ENCODE measurements at places on chromosomes 4 and X.

DNA sequence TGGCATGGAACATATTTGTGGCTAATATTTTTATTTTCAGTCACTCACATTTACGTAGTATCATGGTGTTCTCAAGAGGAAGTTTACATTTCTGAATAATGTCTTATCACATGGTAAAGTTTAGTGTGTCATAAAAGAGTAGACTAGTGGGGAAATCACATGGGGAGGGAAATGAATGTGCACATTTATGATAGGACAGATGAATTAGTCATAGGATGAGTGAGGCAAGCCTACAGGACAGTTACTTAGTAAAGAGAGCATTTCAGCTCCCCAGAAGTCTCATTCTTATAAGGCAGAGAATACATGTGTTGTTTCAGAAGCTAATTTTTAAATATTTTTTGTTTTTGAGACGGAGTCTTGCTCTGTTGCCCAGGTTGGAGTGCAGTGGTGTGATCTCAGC is 6.2 kb downstream of the GK start:
- H3K27ac ChIP-seq, result peak overlapping the region; percentile 18
- H3K4me1 ChIP-seq, result peaks cover 8% of the 10 kb centered on the region
- peak; percentile 11 for DNase-seq
- no peaks in the 10 kb centered on the region for H3K27me3 ChIP-seq

DNA sequence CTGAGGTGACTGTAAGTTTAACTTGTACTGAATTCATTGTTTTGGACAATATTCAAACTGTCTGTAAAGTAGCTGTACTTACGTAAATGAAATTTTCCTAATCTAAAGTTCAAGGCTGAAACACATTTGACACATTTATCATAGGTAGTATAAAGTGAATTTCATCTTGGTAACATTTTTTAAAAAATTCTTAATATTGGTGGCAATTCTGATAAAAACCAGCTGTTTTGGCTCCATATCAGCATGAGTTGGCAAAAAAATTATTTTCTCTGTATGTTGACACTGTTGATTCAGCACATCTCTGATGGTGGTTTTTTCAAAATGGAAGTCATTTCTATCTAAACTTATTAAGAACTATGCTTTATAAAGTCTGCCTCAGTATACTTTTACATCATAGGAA is 30.9 kb downstream of the CXorf58 start:
- no peaks in the 10 kb centered on the region for H3K4me1 ChIP-seq
- no peak for DNase-seq
- no peak overlapping the region for H3K4me3 ChIP-seq
- no peaks in the 10 kb centered on the region for H3K36me3 ChIP-seq
- H3K27ac ChIP-seq, result no peak overlapping the region

DNA sequence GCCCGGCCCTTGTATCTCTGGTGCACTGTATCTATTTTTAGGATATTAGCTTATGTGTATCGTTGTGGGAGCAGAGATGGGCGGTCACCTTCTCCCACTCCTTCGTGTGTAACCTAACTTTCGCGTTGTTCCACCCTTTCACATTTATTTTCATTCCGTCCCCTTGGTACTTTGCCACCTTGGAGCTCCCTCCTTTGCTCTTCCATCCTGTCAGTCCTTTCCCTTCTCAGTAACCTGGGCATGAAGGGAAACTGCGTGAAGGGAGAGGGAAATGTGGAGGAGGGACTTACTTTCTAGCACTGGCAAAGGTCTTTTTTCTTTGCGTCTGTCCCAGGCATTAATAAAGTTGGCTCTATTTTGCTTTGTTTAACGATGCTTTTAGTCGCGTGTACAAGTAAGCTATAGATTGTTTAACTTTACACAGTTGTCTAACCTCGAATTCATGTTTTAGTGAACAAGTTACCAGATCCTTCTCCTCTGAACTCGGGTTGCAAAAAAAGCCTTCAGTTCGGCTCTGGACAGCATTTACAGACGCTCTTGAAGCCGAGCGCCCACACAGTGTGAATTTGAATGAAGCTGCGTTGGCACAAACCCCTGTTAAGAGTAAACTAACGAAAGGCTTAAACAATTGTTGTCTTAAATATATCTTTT is 3.9 kb downstream of the PCDH10 start:
- H3K4me1 ChIP-seq, result peaks cover 9% of the 10 kb centered on the region
- no peak for DNase-seq
- peaks cover 56% of the 10 kb centered on the region for H3K27me3 ChIP-seq
- H3K27ac ChIP-seq, result no peak overlapping the region

DNA sequence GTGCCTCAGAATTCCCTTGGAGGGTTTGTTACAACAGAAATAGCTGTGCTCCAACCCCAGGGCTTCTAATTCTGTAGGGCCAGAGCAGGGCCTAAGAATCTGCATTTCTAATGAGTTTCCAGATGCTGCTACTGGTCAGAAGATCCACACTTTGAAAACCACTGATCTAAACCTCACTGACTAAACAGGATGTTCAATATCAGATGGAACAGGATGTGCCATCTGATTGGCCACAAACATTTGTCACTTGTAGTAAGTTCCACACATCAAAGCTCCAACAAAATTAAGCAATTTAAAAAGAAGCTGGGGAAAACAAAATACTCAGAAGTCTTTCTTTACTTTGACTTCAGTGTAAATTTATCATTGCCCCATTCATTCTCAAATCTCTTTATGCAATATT is 14.3 kb downstream of the CASK start:
- no peak overlapping the region for H3K4me3 ChIP-seq
- H3K36me3 ChIP-seq, result no peaks in the 10 kb centered on the region
- H3K27me3 ChIP-seq, result no peaks in the 10 kb centered on the region
- H3K4me1 ChIP-seq, result peaks cover 7% of the 10 kb centered on the region

- peaks cover 13% of the 10 kb centered on the region for H3K4me1 ChIP-seq
- no peak for DNase-seq
- H3K27ac ChIP-seq, result peak overlapping the region; percentile 45
- H3K27me3 ChIP-seq, result no peaks in the 10 kb centered on the region
- no peak overlapping the region for H3K4me3 ChIP-seq
Measured at GRCh38 chr4:99998062-99998867, 48.2 kb upstream of the H2AZ1 start.

DNA sequence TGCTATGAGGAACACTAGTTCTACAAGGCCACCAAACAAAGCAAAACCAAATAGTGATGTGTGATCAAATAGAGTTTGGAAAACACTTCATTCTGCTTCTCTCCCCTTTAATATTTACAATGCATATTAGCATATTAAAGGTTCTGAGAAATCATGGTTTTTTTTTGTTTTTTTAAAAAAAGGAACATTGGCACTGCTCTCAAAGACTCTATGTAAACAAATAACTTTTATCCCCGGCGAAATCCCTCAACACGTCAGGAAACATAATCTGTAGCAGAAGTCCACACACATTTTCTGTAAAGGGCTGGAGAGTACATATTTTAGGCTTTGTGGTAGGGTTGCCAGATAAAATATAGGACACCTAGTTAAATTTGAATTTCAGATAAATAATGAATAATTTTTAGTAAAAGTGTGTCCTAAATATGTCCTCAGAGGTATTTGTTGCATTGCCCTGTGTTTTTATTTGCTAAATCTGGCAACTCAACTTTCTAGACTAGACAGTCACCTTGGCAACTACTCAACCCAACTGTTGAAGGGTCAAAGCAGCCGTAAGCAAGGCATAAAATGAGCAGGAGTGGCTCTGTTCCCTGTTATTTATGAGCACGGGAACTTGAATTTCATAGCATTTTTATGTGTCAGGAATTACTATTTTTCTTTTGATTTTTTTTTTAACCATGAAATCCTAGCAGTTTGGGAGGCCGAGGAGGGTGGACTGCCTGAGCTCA is 8.6 kb downstream of the SPATA4 start:
- no peak overlapping the region for H3K4me3 ChIP-seq
- no peak overlapping the region for H3K27ac ChIP-seq
- no peak for DNase-seq
- no peaks in the 10 kb centered on the region for H3K27me3 ChIP-seq
- no peaks in the 10 kb centered on the region for H3K36me3 ChIP-seq

- H3K4me1 ChIP-seq, result no peaks in the 10 kb centered on the region
- H3K4me3 ChIP-seq, result no peak overlapping the region
- DNase-seq, result no peak
- H3K27me3 ChIP-seq, result no peaks in the 10 kb centered on the region
Measured at GRCh38 chrX:78759081-78759480, 11.6 kb downstream of the LPAR4 start.

Data from keratinocyte (primary cell).